Bone marrow (tissue), 2 donors: ENCODE measurements at places on chromosomes 12 and 14.

- DNase-seq, result no peak
These were observed 459 bp downstream of the PPFIBP1 start for GRCh38 chr12:27524494-27524835.

DNA sequence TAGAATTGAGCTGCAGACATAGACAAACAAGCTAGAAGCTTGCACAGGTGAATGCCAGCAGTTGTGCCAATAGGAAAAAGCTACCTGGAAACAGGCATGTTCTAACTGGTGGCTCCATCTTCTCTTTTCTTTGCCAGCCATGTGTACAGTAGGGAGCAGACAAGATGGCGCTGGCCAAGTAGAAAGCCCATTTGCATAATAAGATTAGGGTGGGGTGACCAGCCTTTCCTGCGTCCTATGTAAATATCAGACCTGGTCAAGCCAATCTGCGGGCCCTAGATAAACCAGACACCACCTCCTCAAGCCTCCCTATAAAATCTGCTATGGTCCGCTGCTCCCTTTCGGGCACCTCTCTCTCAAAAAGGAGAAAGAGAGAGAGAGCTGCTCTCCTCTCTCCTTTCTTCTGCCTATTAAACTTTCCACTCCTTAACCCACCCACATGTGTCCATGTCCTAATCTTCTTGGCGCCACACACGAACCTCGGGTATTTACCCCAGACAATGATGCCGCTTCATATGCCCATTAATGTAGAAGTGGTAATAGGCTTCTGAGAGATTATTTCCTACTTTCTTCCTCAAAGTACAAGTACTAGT, 201.0 kb downstream of the SLC25A21 start:
- DNase-seq, result no peak

DNA sequence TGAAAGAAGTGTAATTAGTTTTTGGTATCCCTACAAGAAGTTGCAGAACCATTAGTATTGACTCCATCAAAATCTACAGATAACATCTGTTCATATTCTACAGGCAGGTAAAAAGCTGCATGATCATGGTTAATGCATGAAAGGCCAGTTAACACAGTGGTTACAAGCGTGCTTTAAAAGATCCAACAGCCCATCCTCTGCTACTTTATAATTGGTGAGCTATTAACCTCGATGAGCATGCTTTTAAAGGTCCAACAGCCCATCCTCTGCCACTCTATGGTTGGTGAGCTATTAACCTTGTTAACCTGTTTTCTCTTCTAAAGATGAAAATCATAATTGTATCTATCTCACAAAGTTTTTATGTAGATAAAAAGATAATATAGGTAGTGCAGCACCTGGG, 289.3 kb downstream of the DUSP6 start:
- DNase-seq, result no peak

- peak; percentile 82 for DNase-seq
These were observed 3.8 kb upstream of the SMARCC2 start for GRCh38 chr12:56193025-56193578.

- DNase-seq, result no peak
These were observed 64.2 kb downstream of the LLPH start for GRCh38 chr12:66066137-66066928.

DNA sequence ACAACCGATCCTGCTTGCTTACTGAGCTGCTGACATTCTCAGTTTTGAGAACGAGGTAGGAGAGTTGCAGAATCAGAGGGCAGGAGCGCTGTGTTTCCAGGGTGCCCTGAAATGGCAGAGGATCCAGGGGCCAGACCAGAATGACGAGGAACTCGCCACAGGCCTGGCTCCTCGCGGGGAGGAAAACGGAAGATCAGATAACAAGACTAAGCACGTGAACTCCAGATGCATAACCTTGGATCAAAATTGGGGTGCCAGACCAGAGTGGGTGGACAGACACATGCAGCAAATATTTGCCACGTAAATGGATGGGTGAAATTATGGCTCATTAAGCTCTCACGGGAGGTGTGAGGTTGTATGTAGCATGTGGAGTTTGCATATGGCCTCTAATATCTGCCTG, 46.5 kb downstream of the ELK3 start:
- DNase-seq, result no peak

DNA sequence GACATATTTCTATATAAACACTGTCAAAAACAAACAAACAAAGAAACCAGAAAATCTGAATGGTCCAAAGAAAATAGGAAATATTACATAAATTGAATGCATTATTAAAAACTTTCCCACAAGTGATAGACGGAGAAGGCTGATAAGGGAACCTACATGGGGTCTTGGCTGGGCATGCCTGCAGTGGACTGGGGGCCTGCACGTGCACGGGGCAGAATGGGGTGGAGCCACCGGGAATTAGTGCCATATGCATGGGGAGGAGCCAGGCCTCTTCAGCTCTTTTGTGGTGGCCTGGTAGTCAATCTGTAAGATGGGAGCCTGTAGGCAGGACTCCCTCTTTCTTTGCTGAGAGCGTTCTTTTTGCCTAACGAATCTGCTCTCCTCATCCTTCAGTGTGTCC, 1031.7 kb upstream of the FBXO33 start:
- no peak for DNase-seq

- DNase-seq, result no peak
These were observed 87.5 kb downstream of the SETD3 start for GRCh38 chr14:99393059-99393655.

GRCh38 chr14:105123981-105124765, 44.4 kb downstream of the JAG2 start:
- no peak for DNase-seq

GRCh38 chr12:53578783-53579182, 47.4 kb downstream of the ATF7 start:
- no peak for DNase-seq

DNA sequence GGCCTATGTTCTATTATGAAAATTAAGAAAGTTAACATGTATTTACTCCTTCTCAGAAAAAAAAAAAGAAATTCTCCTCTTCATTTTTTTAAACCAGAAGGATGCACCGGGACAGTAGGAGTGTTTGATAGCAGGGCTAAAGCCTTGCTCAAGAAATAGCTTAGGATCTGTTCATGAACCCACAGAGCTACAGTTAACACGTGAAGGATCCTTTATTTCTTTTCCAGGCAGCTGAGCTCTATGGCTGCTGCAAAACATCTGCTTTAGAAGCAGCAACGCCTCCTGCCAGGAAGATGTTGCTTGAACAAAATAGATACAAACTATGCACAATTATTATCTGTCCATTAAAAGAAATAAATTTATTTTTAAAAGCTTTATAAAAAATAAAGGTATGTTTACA, 254.8 kb downstream of the PRKD1 start:
- no peak for DNase-seq

DNA sequence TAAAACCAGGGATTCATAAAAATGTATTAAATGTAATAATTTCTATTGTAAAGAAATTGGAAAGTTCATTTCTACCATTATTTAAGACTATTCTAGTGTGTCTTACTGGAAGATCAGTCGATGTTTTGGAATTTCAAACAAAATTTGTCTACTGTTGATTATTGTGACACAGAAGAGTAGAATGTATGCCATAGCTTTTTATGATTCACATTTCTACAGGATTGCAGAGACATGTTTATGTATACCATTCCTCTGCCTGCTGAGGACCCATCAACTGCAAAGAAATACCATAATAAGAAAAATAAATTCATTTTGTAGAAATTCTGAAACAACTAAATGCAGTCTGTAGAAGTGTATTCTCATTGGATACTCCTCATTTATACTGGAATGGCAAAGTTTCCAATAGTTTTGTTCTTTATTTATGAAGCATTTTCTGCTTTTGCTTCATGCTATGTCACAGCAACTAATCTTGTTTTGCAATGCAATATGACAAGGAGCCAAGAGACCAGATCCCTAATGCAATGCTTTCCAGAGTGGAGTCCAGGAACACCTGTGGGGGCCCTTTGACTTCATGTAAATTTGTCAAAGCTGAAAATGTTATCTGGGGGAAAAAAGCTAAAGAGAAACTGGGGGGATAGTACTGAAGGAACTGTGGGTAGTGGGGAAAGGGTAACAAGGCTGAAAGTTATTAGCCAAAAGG, 172.9 kb upstream of the LRIG3 start:
- DNase-seq, result no peak

DNA sequence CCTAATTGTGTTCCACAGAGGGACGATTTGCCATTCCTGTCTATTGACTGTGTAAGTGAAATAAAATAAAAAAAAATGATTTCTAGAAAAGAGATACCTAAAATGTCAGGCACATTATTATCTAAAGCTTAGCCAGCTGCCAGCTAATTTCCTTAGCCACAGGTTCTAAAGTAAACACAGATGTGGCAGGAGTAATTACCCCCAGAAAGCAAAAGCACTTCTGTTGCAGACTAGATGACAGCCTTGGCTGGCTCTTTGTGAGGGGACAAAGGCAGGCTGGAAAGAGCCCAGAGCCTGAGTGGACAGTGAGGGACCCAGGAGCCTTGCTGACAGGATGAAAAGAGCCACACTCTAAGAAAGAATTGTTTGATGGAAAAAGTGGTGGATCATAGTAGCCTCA, 418.1 kb downstream of the LRIG3 start:
- DNase-seq, result no peak

- DNase-seq, result no peak
These were observed 4.3 kb upstream of the MYF6 start for GRCh38 chr12:80702889-80703805.

DNA sequence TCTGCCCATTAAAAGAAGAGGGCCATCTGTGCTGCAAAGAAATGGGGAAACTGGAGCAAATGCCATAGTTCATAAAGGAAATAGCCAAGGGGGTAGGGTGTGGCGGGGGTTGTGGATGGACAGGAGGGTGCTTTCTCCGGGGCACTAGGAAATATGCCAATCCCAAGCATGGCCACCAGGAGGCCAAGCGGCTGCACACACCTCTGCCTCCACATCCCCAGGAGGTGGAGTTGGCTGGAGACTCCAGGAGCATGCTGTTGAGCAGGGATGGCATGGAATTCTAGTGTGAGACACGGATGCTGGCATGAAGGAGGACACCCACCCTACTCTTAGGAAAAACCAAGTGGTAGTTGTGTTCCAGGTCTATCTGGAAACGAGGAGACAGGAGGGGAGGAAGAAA, 25.2 kb downstream of the NID2 start:
- DNase-seq, result no peak

- DNase-seq, result no peak
These were observed 41.8 kb downstream of the FMNL3 start for GRCh38 chr12:49665384-49665783.

- no peak for DNase-seq
These were observed 176.4 kb downstream of the SLC38A4 start for GRCh38 chr12:46649433-46649832.

DNA sequence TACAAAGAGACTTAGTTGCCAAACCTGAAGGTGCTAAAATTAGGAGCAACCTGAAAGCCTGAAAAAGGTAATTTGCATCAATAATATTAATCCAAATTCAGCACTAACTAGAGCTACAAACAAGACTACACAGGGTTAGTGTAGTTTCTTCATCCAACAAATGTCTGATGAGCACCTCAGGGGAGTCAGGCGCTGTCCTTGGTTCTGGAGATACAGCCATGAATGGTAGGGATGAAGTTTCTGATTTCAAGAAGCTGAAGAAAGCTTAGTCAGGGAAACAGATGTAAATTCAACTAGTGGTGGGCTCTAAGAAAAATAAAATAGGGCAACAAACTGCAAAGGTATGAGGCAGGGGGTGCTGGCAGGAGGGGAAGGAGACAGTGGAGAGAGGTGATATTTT, 266.3 kb downstream of the GLT1D1 start:
- no peak for DNase-seq

DNA sequence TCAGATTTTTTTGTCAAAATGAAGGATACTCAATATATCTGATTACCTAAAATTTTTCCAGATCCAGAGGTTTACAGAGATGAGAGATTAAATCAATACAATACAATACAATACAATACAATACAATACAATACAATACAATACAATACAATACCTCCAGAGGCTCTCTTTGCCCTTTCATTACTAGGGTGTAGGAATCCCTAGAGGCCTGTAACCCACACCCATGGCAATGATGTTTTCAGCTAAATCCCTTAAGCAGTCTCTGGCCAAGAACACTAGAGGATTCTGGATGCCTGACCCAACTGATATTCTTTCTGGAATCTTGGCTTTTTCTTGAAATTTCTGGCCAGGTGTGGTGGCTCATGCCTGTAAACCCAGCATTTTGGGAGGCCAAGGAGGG, 23.7 kb upstream of the AEBP2 start:
- DNase-seq, result no peak

DNA sequence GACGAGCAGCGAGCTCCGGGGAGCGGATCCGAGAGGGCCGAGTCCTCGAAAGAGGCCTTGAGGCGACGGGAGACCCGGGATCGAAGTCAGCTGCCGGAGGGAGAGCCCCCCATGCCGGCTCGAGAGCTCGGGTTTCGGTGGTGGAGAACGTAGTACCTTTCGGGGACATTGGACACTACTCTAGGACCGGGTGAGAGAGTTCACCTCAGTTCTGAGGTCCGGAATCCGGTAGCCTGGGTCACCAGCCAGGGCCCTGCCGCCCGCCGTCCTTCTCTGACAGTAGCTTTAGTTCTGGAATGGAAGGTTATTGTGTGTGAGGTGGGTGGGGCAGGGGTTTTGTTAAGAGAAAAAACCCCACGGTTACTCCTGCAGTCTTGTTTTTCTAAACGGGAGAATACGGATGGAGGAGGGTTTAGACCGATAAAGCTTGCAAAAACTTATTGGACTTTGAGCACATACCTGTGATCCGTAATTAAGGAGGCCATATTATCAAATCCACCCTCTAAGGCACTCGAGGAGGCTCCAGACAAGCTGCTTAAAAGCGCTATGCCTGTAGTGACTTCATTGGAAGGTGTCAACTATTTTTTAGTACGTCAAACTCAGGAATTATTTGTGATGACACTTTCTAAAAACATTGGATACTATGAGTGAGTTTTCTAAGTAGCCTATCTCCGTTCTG, 765 bp downstream of the SCYL2 start:
- DNase-seq, result no peak

DNA sequence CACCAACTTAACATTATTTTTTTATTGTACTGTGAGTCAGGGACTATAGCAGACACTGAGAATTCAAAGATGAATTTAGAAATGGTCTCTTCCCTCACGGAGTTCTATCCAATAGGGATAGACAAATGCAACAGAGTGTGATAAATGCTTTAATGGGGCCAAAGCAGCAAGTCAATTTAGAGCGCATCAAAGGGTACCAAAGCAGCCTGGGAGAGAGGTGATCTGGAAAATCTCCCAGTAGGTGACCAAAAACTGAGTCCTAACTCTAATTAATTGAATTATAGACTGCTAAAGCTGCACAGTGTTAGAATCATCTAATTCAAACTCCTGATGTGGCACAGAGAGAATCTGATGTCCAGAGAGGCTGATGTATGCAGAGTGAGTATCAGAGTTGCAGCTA, 2.6 kb downstream of the LIN7A start:
- DNase-seq, result no peak

- DNase-seq, result no peak
These were observed 154.7 kb downstream of the ADGRD1 start for GRCh38 chr12:131108177-131108955.
